ENCODE measurements at places on chromosomes 6 and 20. TPM values are rescaled to one million over a fixed set of nuclear protein-coding genes. Genes with fewer than 3 reads are reported as not detected.

GRCh38 chr20:61756966-61757677, 308.6 kb downstream of the TAF4 start:
- no peak for DNase-seq

GRCh38 chr6:111474106-111474505, 8.9 kb downstream of the REV3L start:
- DNase-seq: no peak

DNA sequence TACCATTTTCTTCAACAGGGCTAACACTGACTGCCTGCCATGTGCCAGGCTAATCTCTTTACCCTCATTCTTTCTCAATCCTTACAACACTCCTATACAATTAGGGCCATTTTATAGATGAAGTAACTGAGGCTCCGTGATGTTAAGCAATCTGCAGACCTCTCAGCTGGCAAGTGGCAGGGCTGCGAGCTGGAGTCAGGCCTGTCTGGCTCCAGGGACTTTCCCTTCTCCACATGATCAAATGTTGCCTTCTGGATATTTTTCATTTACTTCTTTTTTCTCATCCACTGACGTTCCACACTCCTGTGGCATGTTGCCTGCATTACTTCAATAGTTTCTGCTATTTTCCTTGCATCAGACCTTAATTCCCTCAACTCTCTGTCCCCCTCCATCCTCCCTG, 55.2 kb upstream of the TAGAP start:
- DNase-seq: no peak

GRCh38 chr6:11139051-11139960, 27.8 kb upstream of the ERVFRD-1 start:
- DNase-seq: no peak

DNA sequence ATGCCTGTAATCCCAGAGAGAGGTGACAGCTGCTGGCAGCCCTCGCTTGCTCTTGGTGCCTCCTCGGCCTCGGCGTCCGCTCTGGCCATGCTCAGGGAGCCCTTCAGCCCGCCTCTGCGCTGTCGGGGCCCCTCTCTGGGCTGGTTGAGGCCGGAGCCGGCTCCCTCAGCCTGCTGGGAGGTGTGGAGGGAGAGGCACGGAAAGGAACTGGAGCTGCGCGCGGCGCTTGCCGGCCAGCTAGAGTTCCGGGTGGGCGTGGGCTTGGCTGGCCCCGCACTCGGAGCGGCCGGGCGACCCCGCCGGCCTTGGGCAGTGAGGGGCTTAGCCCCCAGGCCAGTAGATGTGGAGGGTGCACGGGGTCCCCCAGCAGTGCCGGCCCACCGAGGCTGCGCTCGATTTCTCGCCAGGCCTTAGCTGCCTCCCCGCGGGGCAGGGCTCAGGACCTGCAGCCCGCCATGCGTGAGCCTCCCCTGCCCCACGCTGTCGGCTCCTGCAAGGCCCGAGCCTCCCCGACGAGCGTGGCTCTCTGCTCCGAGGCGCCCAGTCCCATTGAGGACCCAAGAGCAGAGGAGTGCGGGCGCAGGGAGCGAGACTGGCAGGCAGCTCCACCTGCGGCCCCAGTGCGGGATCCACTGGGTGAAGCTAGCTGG, 34.6 kb downstream of the C6orf52 start:
- no peak for DNase-seq

DNA sequence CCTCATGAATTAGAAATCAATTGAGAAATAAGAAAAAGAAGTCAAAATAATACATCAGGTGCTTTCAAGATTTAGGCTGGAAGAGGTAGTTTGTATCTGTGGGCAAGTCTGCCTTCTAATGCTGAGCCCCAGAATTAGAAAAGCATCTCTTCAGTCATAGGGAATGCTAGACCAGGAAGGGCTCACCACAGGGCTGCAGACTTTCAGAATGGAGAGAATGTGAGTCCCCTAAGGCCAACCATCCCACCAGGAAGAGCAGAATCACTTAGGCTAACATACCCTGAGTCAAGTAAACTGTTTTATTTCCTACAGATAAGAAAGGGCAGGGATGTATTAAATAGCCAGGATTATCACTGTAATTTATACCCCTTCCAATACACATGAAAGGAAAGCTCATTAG, 510.2 kb downstream of the RNF144B start:
- no peak for DNase-seq

- no peak for DNase-seq
Observed at GRCh38 chr20:32752458-32753250, 9.4 kb upstream of the COMMD7 start.

MDC1 gene
- polyA plus RNA-seq: 51.0 TPM

COL11A2 gene
- polyA plus RNA-seq: 5.0 TPM

STMND1 gene
- polyA plus RNA-seq: 0.33 TPM
